Posterior vena cava (tissue), 2 donors: ENCODE measurements at places on chromosomes 4 and X.

GRCh38 chr4:85084371-85085094 lies 118.0 kb upstream of the WDFY3 start:
- no peak for DNase-seq

GRCh38 chr4:804804-805203 lies 21.1 kb downstream of the CPLX1 start:
- DNase-seq: peak; percentile 53

GRCh38 chr4:73311428-73311827 lies 52.8 kb upstream of the ANKRD17 start:
- no peak for DNase-seq

DNA sequence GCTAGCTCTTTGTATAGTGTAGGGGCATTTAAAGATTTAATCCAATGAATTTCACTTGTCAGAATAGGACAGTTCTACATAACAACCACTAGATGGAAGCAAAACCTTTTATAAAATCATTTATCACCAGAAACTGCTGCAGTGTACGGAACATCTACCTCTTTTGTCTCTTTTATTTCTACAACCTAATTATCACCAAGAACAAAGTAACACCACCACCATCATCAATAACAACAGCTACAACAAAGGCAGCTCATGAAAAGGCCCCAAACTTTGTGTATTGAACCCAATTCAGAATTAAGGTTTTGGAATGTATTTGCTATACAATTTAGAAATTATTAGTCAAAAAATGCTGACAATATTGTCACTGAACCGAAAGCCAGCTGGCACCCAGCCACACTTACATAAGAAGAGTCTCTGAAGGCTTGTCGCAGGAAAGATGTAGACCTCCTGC lies 260.9 kb upstream of the RPS6KA3 start:
- no peak for DNase-seq

GRCh38 chr4:30443289-30443688 lies 276.9 kb upstream of the PCDH7 start:
- DNase-seq: no peak

- DNase-seq: no peak
Observed at GRCh38 chr4:113446019-113446418, 315.5 kb downstream of the CAMK2D start.

DNA sequence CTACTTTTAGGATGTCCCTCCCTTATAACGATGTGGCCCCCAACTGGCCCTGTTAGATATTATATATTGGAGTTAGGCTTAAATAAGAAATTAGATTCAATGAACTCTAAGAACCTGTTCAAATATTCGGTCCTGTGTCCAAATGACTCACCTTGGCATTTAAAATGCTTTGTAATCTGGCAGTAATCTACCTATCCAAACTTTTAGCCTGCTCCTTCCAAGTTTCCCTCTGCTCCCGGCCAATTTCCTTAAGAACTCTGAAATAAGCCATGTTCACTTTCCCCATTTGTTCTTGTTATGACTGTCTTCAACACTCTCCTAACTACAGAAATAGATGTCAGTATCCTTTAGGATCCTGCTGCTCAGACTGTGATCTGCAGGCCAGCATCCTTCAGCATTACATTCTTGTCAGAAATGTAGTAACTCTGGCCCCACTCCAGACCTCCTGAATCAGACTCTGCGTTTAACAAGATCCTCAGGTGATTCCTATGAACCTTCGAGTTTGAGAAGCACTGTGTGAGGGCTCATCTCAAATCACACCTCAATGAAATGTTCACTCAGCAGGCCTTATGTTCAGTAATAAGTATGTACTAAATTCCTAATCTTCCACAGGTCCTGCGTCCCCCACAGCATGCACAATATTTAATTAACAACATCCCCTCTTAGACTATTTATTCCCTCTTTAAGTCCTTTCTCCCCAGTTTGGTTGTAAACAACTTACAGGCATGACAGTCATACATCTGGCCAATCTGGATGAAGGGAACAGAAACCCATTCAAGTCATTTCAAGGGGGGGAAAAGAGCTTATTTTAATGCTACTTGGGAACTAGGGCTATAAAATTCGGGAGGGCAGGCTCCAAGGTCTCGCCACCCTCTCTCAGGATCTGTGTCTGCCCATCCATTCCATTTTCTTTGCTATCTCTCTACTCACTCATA lies 3.0 kb downstream of the ATP8A1 start:
- DNase-seq: no peak

DNA sequence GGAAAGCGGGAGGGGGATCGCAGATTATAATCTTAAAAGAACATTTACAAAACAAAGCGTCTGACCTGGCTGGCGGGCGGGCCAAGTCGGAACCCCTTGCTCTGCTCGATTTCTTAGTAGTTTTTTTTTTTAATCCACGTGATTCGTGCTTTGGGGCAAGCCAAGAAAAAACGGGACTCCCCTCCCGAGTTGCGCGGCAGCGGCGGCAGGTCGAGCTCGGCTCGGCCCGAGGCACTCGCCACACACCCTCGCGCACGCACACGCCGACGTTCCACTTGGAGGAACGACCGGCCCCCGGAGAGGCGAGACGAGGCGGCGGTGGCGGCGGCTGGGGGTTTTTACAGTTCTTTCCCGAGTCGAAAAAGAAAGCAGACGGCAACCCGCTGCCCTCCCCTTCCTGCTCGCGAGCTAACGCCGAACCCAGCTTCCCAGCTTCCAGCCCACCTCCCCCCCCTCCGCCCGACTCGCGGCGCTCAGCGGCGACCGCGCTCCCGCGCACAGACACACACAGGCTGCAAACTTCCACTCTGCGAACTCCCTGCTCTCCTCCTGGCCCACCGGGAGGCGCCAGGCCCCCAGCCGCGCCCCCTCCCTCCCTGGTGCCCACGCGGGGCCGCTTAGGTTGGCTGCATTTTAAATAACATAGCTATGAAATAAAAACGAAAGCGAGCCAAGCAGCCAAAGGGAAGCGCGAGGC lies 1.2 kb downstream of the BCOR start:
- peak; percentile 87 for DNase-seq

- no peak for DNase-seq
Observed at GRCh38 chr4:120798570-120798969, 124.0 kb downstream of the PRDM5 start.

DNA sequence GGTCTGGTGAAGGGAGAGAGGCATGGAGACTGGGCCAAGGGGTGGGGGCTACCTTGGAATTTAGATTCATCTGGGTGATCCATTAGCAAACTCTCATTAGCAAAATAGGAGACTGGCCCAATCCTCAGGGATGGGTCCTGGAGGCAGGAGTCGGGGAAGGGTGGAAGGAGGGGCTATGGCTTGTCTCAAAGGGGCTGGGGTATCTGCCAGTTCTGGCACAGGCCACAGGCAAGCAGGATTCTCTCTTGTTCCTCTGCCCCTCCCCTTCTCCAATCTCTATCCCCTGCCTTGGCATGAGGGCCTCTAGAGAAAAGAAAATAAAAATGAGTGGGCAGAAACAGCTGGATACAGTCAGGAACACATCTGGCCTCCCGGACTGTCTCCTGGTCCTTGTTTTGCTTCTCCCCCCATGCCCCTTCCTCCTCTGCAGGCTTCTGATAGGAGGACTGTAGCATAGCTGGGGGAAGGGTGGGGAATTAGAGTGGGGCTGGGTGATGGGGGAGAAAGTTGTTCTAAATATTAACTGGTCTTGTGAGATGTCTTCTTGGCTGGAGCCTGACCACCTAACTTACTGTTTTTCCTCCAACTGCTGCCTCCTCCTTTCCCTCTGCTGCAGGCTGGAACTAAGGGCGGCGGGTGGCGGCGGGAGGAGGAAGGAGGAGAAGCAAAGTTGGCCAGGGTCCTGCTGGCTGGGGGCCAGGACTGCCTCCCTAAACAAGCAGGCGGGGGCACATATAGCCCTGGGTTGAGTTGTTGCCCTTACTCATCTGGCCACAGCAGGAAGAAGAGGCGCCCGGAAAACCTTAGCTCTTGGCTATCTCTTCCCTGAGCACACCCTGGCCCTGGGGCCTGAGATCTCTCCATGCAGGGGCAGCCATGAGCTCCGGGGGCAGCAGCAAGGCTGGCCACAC lies 53.3 kb upstream of the LAS1L start:
- DNase-seq: peak; percentile 95

DNA sequence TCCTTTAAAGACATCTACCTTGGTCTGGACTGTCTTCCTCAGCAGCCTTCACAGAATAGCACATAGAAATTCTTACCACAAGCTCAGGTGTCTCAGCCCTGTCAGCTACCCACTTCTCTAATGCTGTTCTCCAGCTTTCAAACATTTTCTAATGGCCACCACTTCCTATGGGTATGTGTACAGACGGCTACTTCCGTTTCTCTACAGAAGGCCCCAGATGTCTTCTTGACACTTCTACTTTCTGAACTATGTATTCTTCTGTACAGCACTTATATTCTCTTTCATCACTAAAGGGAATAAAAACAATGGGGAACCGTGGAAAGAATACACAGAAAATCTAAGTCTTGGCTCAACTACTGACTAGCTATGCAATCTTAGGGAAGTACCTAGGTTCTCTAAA lies 13.3 kb downstream of the OPHN1 start:
- no peak for DNase-seq

DNA sequence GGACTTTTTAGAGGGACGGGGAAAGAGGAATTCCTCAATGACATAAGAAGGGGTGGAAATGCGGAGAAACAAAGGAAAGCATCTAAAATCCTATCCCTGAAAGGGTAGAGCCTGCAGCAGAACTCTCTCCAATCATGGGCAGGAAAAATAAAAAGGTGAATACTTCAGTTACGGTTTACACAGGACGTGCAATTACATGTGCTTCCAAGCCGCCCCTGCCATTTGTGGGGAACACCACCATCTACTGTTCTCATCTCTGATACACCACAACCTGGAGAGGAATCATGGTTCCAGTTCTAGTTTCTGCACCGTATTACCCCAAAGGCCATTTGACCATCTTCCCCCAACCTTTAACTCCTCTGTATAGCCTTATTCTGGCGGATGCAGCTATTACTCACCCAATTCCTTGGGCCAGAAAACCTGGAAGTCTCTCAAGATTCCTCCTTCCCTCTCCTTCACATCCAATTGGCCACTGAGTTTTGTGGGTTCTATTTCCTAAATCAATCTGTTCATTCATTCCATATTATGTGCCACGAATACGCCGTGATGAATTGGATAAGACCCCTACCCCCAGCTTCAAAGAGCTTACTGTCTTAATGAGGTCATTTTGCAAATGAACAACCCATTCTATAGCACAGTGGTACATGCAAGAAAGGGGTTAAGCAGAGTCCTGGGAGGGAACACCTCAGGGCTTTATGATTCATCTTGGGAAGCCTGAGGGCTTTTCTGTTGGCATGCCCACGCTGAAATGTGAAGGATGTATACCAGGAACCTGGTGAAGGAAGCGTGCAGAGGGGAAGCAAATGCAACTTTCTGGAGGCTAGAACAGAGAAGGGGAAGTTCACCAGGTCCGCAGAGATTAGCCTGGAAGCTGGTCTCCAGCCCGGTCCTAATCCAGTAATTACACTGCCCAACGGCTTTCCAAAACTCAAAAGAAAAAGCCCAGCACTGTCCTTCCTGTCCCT lies 1.4 kb upstream of the MSL3 start:
- no peak for DNase-seq

DNA sequence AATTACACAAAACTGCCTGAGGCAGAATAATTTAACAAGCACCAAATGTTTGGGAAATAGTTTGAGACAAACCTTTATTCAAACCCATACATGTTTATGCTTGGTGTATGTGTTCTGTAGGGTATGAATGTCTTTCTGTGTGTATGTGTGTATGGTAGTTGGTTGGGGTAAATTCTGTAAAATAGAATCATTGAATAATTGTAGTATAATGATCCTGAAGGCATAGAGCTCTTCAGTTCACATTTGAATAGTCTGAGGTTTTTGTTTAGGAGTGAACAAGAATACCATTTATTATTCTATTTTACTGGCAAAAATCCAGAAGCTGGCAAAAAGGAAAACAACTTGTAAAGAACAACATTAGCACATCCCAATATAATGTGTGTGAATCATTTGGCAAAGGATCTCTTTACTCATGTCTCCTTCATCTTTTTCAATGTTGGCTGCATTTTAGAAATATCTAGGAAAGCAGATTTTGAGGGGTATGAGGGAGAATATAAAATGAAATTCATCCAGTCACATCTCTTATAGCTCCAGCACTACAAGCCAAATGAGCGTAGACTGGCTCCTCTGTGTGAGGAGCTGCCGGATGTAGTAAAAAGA lies 360.0 kb downstream of the CHIC1 start:
- DNase-seq: no peak

GRCh38 chr4:55637272-55637820 lies 1.2 kb upstream of the NMU start:
- no peak for DNase-seq

DNA sequence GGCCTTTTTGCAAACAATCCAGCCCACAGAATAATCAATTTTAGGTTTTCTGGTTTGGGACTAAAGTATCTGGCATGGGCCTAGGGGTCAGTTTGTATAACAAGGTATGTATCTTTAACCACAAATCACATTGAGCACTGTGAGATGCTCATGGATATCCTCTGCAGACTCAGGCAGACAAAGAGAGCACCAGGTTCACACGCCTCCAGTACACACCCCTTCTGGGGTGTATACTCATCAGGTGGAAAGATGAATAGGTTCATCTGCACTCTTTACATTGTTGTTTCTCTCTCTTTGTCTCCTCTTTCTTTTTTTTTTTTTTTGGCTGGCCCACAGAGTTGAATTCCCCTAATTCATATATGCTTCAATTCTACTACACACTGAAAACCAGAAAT lies 21.1 kb downstream of the TEC start:
- DNase-seq: no peak

DNA sequence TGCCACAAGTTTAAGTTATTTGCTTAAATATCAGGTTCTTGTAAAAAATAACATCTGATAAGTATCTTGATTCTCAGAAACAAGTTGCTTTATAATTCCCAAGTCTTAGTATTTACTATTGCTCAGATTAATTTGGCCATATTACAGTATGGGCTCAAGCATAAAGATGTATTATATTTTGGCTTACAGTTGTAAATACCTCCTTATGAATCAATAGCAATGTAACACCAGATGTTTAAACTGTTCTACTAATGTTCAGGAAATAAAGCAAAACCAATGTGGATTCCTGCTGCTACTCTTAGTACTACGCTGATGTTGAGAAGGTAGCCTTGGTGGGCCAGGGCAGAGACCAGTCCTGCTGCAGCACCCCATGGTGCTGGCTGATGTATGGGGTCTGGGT lies 102.7 kb downstream of the MGST2 start:
- no peak for DNase-seq

DNA sequence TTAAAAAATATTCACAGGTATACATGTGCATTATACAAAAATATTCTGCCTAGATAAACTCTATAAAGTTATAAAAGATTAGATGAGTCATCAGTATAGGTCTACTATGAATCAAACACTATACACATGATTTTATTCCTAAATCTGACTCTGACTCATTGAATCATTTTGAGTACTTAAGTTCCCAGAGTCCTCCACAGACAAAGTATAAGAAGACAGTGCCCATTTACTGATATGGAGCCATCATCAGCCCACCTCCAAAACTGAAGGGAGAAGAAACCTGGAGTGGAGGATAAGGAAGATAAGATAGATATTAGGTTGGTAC lies 28.7 kb upstream of the ANTXR2 start:
- no peak for DNase-seq

- DNase-seq: no peak
Observed at GRCh38 chr4:169604131-169604900, 8.1 kb downstream of the NEK1 start.

- DNase-seq: no peak
Observed at GRCh38 chr4:137949746-137950145, 292.4 kb downstream of the SLC7A11 start.
